ENCODE measurements at places on chromosomes 11 and 22.

- DNase-seq, result peak; percentile 91
These were observed 17.2 kb downstream of the CREB3L1 start for GRCh38 chr11:46294365-46295309.

DNA sequence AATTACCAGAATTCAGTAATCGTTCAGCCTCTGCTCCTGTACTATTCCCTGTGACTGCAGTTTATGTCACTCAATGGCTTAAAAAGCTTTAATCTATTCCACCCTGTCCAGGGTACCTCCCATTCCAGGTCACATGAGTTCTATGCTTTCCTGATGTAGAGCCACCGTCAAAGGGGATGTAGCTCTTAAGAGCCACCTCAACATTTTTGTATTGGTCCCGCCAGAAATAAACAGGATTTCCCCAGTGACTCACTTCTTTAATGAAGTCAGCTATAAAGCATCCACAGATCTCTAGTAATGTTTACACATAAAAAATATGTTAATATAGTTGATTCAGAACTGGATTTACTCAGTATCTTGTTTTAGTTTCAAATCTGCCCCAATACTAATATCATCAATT lies 1.3 kb upstream of the OR8D1 start:
- no peak for DNase-seq

- DNase-seq, result no peak
These were observed 5.8 kb downstream of the MAPK8IP2 start for GRCh38 chr22:50606165-50606945.

- no peak for DNase-seq
These were observed 19.2 kb upstream of the OR56A3 start for GRCh38 chr11:5922749-5923426.

GRCh38 chr11:77250881-77251640 lies 50.4 kb downstream of the GDPD4 start:
- DNase-seq, result no peak
